ELF-1 (cell line): ENCODE measurements at places on chromosomes 3 and 15.
A peak's percentile ranks its signal among the peaks of the same experiment; 100 is the strongest.

GRCh38 chr3:129121016-129121791 lies 400 bp downstream of the RAB43 start:
- peak; percentile 65 for DNase-seq

DNA sequence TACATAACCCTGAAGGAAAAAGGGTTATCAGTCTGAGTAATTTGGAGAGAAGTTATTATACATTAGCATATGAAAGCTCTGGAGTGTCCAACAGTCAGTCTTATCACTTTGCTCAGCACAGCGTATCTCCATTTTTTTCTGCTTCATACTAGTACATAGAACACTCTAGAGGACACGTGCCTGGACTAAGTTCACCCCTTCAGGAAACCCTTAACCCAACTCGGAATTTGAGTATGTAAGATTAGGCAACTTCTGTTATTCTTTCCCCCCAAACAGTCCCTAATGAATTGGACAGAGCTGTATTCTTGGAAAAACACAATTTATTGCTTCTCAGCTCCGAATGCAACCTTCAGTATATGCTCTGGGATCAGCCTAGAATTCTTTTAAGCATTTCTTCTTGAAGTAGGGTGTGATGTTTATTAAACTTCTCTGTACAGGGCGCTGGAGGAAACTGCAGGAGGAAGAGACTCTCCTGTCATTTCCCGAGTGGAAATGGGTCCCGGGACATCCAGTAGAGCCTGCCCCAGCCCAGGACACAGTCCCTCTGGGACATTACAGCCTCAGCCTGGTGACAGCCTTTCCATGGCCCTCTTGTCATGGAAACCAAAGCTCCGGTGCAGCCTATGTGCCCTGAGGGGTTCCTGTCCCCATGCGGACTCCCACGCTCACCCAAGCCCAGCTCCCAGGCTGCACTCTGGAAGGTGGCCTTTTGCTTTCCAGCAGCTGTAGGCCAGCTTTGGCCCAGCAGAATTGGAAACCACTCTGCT lies 37.3 kb upstream of the CMTM8 start:
- peak; percentile 74 for DNase-seq

- DNase-seq, result no peak
Observed at GRCh38 chr3:51393564-51393963, 2.5 kb downstream of the RBM15B start.

DNA sequence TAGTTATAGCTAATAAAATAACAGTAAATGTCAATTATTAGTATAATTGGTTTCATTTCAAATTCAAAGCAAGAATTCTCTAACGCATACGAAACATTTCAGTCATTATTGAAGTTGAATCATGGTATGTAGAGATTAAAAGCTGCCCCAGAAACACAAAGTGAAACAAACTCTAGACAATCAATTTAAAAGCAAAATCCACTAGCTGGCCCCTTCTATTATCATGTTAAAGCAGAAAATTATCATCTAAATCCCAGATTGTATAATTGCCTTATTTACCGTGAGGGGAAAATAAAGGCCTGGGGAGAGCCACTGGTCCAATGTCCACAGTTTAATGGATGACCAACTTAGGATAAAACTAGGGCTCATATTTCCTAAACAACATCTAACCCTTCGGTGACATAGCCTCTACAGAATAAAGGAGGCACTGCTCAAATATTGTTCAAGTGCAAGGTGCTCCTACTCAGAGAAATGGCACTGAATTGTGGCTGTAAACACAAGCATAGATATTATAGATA lies 110.9 kb upstream of the THRB start:
- no peak for DNase-seq

- no peak for DNase-seq
Observed at GRCh38 chr3:72818092-72818773, 30.0 kb downstream of the SHQ1 start.

DNA sequence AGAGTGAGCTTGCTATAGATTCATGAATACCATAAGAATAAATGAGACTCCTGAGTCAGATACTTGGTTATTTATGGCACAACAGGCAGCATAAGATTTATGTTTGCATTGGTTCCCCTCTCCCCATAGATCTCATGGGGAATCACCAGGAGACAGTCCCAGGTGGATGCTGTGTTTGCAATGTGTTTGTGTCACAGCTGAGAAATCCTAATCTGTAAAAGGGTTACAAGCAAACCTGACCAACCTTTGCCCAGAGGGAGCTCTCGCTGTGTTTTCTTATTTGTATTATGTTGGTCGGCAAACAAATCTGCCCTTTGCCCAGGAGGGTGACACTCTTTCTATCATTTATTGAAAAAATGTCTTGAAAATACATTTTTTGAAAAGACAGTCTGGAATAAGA lies 236.2 kb downstream of the ZPLD1 start:
- DNase-seq, result no peak

GRCh38 chr3:189712906-189713483 lies 81.8 kb downstream of the TP63 start:
- DNase-seq, result no peak

- no peak for DNase-seq
Observed at GRCh38 chr3:194984066-194984465, 286.9 kb downstream of the XXYLT1 start.

DNA sequence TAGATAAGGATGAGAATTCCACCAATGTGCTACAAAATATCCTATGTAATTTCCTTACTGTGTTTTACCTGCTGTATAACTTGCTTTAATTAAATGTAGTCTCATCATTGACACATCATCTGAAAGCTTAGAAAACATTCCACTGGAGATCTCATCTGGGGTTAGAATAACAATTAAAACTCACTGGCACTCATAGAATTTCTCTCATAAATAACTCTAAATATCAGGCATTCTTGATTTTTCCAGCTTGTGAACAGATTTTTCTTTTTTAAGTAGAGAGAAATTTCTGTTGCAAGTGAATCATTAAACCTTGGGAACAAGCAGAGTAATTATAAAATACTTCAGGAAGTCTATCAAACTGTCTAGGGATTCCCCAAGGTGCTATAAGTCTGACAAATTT lies 843.8 kb downstream of the NAALADL2 start:
- no peak for DNase-seq

DNA sequence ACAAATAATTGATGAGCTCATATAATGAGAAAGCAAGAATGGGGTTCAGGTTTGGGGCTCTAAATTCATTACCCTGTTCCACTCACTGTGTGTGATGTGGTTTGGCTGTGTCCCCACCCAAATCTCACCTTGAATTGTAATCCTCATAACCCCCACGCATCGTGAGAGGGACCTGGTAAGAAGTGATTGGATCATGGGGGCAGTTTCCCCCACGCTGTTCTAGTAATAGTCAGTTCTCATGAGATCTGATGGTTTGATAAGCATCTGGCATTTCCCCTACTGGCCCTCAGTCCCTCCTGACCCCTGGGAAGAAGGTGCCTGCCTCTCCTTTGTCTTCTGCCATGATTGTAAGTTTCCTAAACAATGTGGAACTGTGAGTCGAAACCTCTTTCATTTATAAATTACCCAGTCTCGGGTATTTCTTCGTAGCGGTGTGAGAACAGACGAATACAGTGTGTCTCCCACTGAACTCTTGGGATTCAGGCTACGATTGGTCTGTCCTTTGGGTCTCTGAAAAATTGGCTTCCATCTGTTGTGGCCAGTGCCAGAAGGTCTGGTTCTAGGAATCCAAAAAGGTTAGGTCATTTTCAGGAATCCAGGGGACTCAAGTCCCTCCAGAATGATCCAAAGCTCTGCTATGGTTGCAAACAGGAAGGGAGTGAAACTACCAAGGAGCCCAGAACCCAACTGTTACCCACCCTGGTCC lies 87.7 kb downstream of the XXYLT1 start:
- no peak for DNase-seq

- peak; percentile 44 for DNase-seq
Observed at GRCh38 chr15:50358845-50359244, 3.8 kb upstream of the GABPB1 start.

DNA sequence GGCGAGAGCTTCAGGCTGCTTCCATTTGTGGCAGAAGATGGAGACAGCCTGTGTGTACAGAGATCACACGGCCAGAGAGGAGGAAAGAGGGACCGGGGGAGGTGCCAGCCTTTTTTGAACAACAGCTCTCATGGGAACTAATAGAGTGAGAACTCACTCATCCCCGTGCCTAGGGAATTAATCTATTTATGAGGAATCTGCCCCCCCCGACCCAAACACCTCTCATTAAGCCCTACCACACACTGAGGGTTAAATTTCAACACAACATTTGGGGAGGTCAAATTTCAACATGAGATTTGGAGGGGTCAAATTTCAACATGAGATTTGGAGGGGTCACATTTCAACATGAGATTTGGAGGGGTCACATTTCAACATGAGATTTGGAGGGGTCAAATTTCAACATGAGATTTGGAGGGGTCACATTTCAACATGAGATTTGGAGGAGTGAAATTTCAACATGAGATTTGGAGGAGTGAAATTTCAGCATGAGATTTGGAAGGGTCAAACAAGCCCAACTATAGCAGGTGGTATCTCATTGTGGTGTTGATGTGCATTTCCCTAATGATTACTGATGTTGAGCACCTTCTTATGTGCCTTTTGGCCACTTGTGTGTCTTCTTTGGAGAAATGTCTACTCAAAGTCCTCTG lies 20.6 kb upstream of the RFTN1 start:
- no peak for DNase-seq

DNA sequence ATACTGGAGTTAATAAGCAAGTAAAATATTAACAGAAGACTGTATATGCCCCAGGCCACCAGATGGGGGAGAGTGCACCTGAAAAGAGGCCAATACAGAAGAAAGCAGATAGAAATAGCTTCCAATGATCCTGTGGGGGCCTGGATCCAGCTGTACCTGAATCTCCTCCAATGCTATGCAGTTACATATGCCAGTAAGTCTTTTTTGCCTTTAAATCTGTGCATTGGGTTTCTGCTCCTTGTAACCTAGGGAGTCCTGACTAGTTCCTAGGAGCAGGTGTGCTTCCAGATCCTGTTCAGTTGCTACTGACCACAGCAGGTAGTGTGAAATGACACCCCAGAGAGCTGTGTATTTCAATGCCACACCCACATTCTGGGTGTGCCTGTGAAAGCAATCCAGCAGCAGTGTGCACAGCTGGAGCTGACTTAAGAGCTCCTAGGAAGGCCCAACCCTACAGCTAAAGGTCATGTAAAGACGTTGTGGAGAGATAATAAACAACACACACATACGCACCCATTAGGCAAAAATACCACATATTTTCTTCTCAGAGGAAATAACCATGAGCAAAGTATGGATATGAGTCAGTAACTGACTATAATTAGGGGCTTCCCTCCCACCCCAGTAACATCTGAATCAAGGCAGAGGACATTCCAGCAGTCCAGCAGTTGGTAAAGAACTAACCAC lies 62.2 kb upstream of the AKAP13 start:
- DNase-seq, result no peak

- DNase-seq, result no peak
Observed at GRCh38 chr3:160134454-160134853, 90.8 kb upstream of the C3orf80 start.

- DNase-seq, result no peak
Observed at GRCh38 chr3:12280357-12280806, 8.5 kb upstream of the PPARG start.

DNA sequence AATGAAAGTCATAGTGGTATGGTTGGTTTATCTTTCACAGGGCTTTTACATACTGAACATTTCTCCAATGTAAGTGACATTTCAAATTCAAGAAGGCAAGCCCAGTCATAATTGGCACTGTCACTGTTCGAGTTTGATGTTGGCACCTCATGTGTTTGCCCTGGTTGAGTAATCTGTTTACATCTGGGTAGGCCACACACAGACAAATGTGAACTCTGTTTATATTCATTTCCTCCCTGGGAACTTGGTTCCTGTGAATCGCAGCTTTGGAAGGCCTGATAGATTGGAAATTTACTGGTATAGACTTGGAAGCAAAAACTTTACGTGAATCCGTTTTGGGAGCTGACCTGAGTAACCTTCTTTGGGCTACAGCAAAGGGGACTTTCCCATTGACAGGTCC lies 395.2 kb upstream of the AZI2 start:
- DNase-seq, result no peak

DNA sequence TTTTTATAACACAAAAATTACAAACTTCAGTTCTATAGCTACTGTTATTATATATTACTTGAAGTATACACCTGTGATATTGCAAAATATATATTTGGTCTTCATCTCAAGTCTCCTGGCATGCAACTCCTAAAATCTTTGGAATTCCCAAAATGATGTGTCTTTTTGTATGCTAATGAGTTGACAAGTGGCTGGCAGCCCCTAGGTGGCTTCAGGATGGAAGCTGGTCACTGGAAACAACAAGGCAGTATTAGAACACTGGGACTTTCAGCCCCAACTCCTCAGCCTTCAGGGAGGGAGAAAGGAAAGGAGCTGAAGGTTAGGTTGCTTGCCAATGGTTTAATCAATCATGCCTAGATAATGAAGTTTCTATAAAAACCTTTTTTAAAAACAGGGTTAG lies 112.0 kb downstream of the SCAPER start:
- DNase-seq, result no peak

DNA sequence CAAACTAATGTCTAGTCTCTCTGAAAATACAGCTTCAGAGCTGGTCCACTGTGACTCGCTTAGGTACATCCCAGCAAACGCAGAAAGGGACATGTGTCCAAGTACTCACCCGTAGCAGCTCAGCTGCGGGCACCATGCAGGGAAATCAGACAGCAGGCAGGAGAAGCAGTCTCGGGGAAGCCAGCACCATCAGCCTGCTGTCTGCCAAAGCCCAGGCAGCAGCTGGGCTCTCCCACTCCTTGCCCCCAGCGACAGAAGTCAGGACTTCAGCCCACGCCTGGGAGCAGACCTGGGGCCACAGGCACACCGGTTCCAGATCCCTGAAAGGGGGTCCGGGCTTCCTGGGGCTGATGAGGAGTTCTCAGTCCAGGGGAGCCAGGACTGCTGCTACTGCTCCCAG lies 34.9 kb downstream of the SEMA5B start:
- DNase-seq, result no peak

- DNase-seq, result no peak
Observed at GRCh38 chr3:52056521-52056967, at the start of gene DUSP7. TSS of gene DUSP7 (minus strand) at chr3:52056571. CDS start at chr3:52056366, 205 bp downstream.

GRCh38 chr3:148162132-148162531 lies 535.6 kb upstream of the AGTR1 start:
- no peak for DNase-seq

DNA sequence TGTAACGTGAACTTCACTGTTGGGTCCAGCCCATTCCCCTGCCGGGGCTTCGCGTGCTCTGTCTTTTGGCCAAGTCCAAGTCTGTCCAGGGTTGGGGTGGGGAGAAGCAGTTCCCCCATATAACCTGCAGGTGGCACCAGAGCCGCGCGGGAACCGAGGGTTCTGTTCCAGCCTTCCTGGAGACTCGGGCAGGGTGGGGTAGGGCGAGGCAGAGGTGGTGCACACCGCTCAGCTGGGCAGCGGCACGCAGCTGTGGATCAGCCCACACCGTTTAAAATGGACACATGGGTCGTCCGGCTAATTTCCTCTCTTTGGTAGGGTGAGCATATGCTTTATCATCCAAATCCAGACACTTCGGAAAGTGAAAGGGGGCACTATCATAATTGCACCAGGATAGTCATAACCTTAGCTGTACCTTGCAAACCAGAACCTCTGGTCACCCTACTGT lies 118.1 kb downstream of the TBC1D2B start:
- peak; percentile 89 for DNase-seq

DNA sequence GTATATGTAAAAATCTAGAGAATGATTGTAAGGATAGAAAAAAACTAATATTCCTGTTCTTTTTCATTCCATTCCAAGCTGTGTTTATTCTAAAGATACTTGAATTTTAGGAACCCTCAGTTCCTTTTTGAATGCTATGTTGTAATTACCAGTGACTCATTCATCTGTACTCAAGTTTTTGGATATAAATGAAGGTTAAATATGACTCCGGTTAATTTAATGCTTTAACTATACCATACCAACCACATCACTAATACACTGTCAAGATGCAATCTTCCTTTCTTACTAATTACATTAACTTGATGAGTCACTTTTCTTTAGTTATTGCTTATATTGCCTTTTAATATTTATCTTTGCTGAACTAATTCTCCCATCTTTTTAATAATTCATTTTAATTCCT lies 68.8 kb upstream of the ZNF148 start:
- no peak for DNase-seq
